ENCODE measurements at places on chromosomes 5 and 9.

DNA sequence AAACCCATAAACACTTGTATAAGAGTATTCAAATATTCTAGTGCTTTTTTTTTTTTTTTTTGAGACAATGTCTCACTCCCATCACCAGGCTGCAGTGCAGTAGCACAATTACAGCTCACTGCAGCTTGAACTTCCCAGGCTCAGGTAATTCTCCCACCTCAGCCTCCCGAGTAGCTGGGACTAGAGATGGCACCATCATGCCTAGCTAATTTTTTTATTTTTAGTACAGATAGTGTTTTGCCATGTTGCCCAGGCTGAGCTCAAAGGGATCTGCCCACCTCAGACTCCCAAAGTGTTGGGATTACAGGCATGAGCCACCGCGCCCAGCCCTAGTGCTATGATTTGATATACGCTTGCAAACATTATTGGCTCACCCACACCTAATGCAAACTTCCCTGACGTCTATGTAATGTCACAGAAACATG, 11.8 kb downstream of the IL6ST start:
- no peak for DNase-seq

GRCh38 chr9:115232181-115232774, 114.3 kb upstream of the TNC start:
- DNase-seq = no peak

- no peak for DNase-seq
These were observed 18.7 kb downstream of the HCN1 start for GRCh38 chr5:45677524-45677923.

DNA sequence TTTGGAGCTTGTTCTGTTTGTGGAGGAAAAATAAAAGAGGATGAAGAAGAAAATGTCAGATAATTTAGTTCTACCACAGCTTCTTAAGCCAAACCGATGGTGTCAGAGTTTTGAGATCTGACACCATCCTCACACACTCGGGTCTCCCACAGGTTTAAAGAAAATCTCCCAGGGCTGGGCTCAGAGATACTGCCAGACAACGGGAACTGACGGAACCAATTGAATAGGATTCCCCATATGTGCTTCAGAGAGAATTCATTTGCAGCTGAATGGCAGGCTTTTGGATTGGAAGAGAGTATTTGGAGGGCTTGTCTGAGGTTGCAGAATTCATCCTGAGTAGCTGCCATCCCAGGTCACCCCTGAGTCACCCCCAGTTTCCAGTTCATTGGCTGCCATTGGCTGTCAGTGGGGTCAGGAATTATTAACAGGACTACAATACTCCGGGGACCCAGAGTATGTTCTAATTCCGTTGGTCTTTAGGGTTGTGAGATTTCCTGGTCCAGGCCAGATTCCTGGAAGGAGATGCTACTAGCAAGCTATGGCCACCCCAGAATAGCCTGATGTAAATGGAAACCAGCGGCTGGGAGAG, 131.3 kb downstream of the PDZD2 start:
- no peak for DNase-seq

- peak; percentile 42 for DNase-seq
These were observed 1.5 kb upstream of the SHC3 start for GRCh38 chr9:89179895-89180734.

DNA sequence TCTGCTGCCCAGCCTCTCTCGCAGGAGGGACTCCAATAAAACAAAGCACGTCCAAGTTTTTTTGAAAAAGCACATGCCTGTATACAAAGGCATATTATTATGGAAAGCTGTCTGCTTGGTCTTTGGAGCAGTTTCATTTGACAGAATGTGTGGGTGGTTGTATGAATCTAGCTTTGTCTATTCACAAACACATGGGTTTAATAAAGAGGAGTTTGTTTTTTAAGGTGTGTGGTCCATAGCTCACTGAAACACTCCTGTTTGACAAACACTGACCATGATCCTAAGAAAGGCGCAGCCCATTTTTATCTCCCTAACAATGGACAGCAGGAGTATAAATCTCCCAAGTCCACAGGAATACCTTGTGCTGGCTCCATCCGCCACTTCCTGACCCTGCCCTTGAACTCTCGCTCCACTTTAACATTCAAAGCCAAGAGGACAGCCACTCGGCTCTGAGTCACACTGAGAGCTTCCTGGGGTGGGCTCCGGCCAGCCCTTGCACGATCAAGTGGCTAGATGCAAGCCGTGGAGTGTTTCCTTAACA, 371.9 kb downstream of the EBF1 start:
- no peak for DNase-seq
